ENCODE measurements at places on chromosomes 1 and 21. TPM values are rescaled to one million over a fixed set of nuclear protein-coding genes. Genes with fewer than 3 reads are reported as not detected.

The SH2D2A gene
- not detected for total RNA-seq

- H3K36me3 ChIP-seq, result no peaks in the 10 kb centered on the region
- no peak for DNase-seq
- no peaks in the 10 kb centered on the region for H3K4me1 ChIP-seq
Measured at GRCh38 chr21:29117372-29117955, 13.0 kb upstream of the MAP3K7CL start.

GRCh38 chr21:45794027-45794426 lies 150.5 kb downstream of the PCBP3 start:
- H3K4me3 ChIP-seq, result no peak overlapping the region
- H3K36me3 ChIP-seq, result no peaks in the 10 kb centered on the region
- no peak for DNase-seq

DNA sequence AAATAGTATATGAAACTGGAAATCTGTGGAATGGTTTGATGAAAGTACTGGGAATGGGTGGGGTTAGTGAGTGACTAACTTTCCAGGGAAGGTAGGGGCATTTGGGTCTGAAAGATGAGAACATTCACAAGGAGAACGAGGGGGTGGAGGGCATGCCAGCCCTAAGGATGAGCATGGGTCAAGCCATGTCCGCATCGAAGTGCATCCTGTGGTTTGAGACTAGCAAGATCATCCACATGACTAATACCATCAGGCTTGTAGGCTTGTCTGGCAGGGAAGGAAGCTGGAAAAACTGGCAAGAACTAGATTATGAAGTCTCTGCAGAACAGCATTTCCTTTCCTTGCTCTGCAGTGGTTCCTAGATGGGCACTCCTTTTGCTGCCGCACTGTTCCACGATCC lies 70.4 kb upstream of the UBE2U start:
- no peaks in the 10 kb centered on the region for H3K4me1 ChIP-seq
- no peak overlapping the region for H3K27ac ChIP-seq
- H3K36me3 ChIP-seq, result no peaks in the 10 kb centered on the region
- H3K4me3 ChIP-seq, result no peak overlapping the region
- DNase-seq, result no peak
- no peaks in the 10 kb centered on the region for H3K27me3 ChIP-seq

DNA sequence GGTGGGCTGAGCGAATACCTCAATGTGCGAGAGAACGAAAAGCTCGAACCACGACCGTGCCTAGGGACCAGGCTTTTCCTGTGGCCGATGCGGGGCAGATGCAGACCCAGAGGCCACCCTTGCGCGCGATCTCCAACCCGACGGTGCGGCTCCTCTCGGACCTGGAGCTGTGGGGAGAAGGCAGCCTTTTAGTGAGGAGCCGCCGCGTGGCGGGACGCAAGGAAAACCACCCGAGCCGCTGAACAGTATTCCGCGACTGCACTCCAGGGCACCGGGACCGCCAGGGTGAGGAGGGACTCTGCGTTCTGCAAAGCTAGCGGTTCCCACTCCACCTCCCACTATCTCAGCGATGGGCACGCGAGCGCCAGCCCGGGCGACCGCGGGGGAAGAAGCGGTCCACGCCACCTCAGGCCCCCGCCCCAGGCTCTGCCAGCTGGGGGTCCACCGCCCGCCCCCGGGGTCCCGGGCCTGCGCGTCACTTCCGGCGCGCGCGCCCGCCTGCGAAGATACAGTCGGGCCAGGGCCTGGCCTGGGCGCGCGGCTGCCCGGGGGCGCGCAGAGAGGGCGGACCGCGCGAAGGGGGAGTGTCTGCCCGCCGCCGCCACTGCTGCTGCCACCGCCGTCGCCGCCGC lies 66.5 kb upstream of the PRKACB start:
- peak overlapping the region; percentile 97 for H3K27ac ChIP-seq
- DNase-seq, result peak; percentile 95
- peaks cover 3% of the 10 kb centered on the region for H3K4me1 ChIP-seq
- H3K36me3 ChIP-seq, result no peaks in the 10 kb centered on the region
- H3K4me3 ChIP-seq, result peak overlapping the region; percentile 92

DNA sequence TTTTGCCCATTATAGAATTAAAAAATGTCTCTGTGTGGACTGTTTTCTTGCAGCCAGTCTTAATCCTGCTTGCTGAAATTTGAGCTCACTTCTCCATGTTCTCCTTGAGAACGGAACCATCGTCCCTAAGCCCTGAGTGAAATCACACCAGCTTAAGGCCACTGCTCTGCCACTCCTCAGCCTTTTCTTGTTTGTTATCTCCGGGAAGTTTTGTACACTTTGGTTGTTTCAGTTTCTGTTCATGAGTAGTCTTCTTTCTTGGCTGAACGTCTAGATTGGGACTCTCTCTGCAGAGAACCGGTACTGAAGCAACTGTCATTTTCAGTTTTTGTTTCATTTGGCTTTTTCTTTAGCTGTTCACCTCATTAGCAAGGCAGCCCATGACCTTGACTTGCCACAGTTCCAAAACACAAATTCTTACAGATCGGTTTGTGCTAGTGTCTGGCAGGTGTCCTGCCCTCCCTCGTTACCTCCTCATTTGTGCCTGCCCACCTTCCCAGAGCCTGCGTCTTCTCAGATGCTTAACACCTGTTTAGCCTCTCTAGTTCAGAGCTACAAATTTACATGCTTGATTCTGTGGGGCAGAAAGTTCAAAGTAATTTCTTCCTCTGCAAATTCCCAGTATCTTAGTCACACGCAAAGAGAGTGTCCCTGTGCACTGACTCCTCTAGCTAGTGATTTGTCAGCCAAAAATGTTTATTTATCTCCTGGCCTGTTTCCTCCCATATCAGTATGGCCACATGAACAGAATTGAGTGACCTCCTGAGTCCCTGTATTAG lies 12.4 kb downstream of the PSEN2 start:
- DNase-seq, result no peak
- H3K4me3 ChIP-seq, result no peak overlapping the region
- H3K27ac ChIP-seq, result no peak overlapping the region
- H3K27me3 ChIP-seq, result no peaks in the 10 kb centered on the region

- H3K4me1 ChIP-seq, result peaks cover 16% of the 10 kb centered on the region
- H3K27ac ChIP-seq, result no peak overlapping the region
- H3K36me3 ChIP-seq, result no peaks in the 10 kb centered on the region
- DNase-seq, result no peak
- peaks cover 4% of the 10 kb centered on the region for H3K27me3 ChIP-seq
Measured at GRCh38 chr1:19036813-19037605, 80.5 kb upstream of the IFFO2 start.

- peaks cover 10% of the 10 kb centered on the region for H3K36me3 ChIP-seq
- no peaks in the 10 kb centered on the region for H3K27me3 ChIP-seq
- H3K4me3 ChIP-seq, result no peak overlapping the region
- no peaks in the 10 kb centered on the region for H3K4me1 ChIP-seq
Measured at GRCh38 chr1:151655371-151655770, 43.5 kb downstream of the SNX27 start.

The WLS gene
- total RNA-seq, result 209 TPM

DNA sequence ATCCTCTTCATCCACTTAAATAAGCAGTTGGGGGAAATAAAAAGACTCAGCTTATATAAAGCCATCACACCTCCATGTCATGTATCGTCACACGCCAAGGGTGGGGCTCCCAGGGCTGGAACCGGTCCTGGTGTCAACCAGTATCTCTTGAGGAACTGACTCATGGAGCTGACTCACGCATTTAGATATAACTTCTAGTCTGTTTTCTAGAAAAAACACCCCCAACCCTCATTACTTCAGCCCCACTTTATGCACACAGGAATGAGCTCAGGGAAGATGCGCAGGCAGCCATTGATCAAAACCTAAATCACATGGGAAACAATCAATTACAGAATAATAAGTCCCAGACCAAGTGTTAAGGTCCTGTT lies 6.9 kb upstream of the IL22RA1 start:
- H3K27me3 ChIP-seq, result peaks cover 20% of the 10 kb centered on the region
- H3K36me3 ChIP-seq, result no peaks in the 10 kb centered on the region
- no peak for DNase-seq
- peaks cover 7% of the 10 kb centered on the region for H3K4me1 ChIP-seq
- no peak overlapping the region for H3K4me3 ChIP-seq
- H3K27ac ChIP-seq, result no peak overlapping the region

The NPPB gene
- 1.5 TPM for total RNA-seq

- no peaks in the 10 kb centered on the region for H3K27me3 ChIP-seq
- no peaks in the 10 kb centered on the region for H3K4me1 ChIP-seq
Measured at GRCh38 chr21:14241297-14241696, 25.3 kb downstream of the RBM11 start.

The MTFR1L gene
- 78.9 TPM for total RNA-seq

The VPS72 gene
- total RNA-seq, result 67.7 TPM

DNA sequence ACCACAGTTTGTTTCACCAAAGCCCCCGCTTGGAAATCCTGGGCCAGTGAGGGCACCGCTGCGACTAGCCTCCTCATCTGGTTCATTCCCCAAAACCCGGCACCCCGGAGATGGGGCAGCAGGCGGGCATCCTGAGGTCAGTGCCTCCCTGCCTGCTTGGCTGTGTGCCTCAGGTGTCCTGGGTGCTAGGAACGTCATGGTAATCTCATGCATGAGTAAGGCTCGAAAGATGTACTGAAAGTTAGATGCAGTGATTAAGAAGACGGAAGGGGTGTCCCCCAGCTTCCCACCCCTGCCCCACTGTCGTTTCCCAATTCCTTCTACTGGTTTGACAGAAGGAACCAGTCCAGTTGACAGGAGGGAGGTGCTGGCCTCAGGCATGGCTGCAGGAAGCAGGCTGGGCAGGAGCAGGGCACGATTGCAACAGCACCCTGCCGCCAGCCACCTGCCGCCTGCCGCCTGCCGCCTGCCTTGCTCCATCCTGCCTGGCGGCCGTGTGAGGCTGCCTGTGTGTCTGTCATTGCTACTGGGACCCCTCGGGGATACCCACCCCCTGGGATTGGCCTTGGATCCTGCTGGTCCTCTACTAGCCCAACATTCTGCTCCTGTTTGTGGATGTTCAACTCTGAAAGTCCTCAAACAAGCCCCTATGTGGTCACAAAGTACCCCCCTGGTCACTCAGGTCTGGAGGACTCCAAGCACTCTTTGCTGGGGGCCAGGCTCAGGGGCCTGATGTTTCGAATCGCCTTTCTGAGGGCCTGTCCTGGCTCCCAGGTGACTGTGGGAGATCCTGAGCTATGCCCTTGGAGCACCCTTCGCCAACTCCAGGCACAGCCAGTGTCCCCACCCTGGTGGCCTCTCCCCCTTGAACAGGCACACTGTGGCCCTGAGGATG lies 73.0 kb upstream of the IFFO2 start:
- no peaks in the 10 kb centered on the region for H3K36me3 ChIP-seq
- H3K4me1 ChIP-seq, result peaks cover 13% of the 10 kb centered on the region
- no peak overlapping the region for H3K4me3 ChIP-seq
- H3K27me3 ChIP-seq, result peaks cover 2% of the 10 kb centered on the region
- no peak overlapping the region for H3K27ac ChIP-seq

GRCh38 chr1:116309090-116309870 lies 63.8 kb upstream of the ATP1A1 start:
- H3K27ac ChIP-seq, result no peak overlapping the region
- DNase-seq, result no peak
- H3K36me3 ChIP-seq, result no peaks in the 10 kb centered on the region
- peaks cover 14% of the 10 kb centered on the region for H3K4me1 ChIP-seq
- H3K4me3 ChIP-seq, result no peak overlapping the region

The KRTAP10-2 gene
- not detected for total RNA-seq

The MRPL37 gene
- 53.4 TPM for total RNA-seq

GRCh38 chr1:180181996-180182642 lies 27.4 kb downstream of the QSOX1 start:
- no peak overlapping the region for H3K4me3 ChIP-seq
- peaks cover 31% of the 10 kb centered on the region for H3K4me1 ChIP-seq
- H3K36me3 ChIP-seq, result peaks cover 52% of the 10 kb centered on the region
- H3K27ac ChIP-seq, result no peak overlapping the region
- no peak for DNase-seq

The TMEM81 gene
- 1.9 TPM for total RNA-seq

DNA sequence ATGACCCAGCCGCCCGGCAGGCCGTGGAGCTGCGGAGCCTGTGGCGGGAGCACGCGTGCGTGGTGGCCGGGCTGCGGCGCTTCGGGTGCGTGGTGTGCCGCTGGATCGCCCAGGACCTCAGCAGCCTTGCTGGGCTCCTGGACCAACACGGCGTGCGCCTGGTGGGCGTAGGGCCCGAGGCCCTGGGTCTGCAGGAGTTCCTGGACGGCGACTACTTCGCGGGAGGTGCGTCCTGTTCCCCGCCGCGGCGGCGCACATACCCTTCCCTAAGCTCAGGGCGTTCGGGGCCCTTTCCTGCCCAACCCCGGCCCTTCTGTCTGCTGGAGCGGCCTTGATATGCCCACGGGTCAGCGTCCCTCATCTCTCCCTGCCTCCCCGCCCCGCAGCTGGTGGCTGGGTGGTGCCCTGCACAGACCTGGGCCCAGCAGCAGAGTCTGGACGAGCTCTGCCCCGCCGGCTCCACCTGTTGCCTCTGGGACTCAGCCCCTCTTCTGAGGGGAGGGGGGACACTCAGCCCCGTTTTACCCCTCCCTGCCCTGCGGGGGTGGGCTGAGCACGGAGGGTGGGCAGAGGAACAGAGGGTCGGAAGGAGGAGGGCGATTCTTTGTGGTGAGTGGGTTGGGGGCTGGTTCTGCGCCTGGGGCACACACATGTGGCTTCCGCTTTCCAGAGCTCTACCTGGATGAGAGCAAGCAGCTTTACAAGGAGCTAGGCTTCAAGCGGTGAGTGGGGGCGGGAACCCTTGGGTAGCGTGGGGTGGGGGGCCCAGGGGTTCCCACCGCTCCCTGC lies 688 bp downstream of the PRXL2B start:
- no peak overlapping the region for H3K27ac ChIP-seq
- no peak for DNase-seq
- H3K27me3 ChIP-seq, result no peaks in the 10 kb centered on the region
- peaks cover 33% of the 10 kb centered on the region for H3K4me1 ChIP-seq

DNA sequence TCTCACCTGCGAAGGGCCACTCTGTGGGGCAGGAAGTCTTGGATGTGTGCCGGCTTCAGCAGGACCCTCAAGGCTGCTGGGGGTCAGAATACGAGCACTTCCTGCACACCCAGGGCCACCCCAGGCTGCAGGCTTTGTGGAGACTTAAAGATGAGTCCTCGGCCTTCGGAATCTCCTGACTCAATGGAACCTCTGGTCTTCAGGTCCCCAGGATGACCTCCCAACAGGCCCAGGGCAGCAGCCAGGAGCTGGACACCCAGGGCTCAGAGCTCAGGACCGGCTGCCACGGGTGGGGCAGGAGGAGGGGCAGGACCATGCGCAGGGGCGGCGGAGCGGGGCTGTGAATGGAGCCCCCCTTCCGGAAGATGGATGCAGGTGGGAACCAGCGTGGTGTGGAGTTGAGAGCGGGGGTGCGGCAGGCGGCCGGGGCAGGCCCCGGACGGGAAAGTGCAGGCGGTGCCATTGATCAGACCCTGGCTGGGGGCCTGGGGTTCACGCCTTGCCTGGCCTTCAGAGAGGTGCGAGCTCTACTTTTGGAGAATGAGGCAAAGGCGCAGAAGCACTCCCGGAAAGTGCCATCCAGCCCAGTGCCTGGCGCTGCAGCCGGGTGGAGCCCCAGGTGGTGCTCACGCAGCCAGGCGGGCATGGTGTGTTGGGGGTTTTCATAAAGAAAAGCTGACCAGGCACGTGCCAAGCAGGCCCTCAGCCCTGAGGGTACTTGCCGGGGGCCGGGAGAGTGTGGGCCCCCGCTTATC lies 10.4 kb downstream of the COL18A1 start:
- DNase-seq, result no peak
- H3K4me3 ChIP-seq, result no peak overlapping the region
- peaks cover 10% of the 10 kb centered on the region for H3K36me3 ChIP-seq
- peaks cover 2% of the 10 kb centered on the region for H3K27me3 ChIP-seq

- H3K4me1 ChIP-seq, result peaks cover 13% of the 10 kb centered on the region
- H3K27me3 ChIP-seq, result no peaks in the 10 kb centered on the region
- no peaks in the 10 kb centered on the region for H3K36me3 ChIP-seq
Measured at GRCh38 chr1:36446746-36447145, 3.5 kb downstream of the OSCP1 start.

GRCh38 chr1:147719711-147720225 lies 40.6 kb downstream of the GJA5 start:
- H3K27ac ChIP-seq, result no peak overlapping the region
- no peaks in the 10 kb centered on the region for H3K4me1 ChIP-seq
- H3K4me3 ChIP-seq, result no peak overlapping the region
- no peaks in the 10 kb centered on the region for H3K36me3 ChIP-seq
- no peak for DNase-seq
